ENCODE measurements at places on chromosomes 6 and 20. TPM values are rescaled to one million over a fixed set of nuclear protein-coding genes. Genes with fewer than 3 reads are reported as not detected.

- no peak for DNase-seq
Measured at GRCh38 chr20:49693435-49694171, 20.1 kb downstream of the B4GALT5 start.

- DNase-seq = no peak
Measured at GRCh38 chr6:170360476-170360875, 53.9 kb downstream of the FAM120B start.

GRCh38 chr20:13494019-13494418 is 144.7 kb downstream of the TASP1 start:
- no peak for DNase-seq

- no peak for DNase-seq
Measured at GRCh38 chr20:5189917-5190316, 63.1 kb downstream of the CDS2 start.

- no peak for DNase-seq
Measured at GRCh38 chr20:54097236-54097529, 26.8 kb upstream of the BCAS1 start.

DNA sequence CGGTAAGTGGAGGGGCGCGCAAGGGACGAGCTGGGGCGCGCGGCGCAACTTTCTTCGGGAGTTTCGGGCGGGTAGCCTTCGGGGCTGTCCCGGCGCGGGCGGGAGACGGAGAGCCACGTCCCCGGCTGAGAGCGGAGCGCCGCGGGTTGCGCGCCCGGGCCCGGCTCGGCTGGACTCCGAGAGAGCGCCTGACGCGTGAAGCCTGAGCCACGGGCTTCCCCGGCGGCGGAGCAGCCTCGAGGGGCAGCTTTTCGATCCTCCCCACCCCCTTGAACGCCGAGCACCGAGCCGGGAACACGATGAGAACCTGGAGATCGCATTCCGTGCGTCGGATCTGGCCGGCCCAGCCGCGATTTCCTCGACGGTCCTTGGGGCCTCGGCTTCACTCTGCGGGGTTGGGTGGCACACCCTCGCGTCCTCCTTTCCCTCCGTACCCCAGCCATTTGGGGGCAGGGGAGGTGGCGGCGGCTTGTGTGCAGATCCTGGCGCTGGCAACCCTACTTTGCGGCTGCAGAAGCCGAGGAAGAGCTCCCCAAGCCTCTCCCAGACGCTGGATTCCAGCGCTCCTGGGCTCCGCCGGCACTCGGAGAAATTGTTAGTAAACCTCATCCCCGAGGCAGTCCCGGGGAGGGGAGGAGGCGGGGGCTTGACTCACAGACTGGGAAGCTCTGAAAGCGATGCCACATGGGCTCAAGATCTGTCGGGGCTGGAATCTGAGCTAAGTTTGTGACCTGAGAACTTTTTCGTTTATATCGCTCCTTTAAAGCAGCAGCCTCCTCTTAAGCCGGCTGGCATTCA is 572 bp downstream of the DSE start:
- DNase-seq = peak; percentile 80

- DNase-seq = no peak
Measured at GRCh38 chr6:38020593-38020992, 201.1 kb downstream of the ZFAND3 start.

DNA sequence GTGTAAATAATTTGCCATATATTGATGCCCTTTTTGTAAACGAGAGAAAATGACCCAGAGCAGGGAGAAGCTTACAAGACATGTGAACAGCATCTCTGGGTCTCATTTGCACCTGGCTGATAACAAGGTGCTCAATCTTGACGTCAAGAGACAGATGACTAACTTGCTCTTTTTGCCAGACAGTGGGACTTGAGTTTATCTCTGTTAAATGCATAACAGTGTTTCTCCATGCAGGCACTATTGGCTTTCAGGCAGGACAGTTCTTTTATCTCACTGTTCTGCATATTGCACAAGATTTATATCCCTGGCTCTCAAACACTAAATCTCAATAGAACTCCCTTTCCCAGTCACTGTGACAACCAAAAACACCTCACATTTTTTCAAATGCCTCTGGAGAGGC is 56.4 kb downstream of the RFX6 start:
- no peak for DNase-seq

GRCh38 chr6:25248123-25248522 is 31.1 kb upstream of the CARMIL1 start:
- peak; percentile 75 for DNase-seq

DNA sequence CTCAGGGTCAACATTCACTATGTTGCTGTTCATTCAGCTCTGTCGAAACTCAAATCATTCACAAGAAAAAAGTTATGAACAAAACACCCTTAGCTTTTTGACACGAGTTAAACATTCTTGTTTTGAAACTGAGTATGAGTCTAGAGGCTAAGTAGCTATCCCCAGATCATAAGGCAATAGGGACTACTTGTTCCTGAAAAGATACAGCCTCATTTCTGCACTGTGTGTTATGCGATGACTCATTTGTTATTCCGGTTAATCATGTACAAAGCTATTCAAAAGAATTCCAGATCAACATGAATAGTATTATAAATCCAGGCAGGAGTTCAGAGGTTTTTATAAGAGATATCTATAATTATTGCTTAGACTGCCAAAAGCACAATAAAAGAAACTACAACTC is 908.0 kb downstream of the QKI start:
- DNase-seq = peak; percentile 76

- DNase-seq = no peak
Measured at GRCh38 chr20:56004007-56004406, 1.3 kb downstream of the CBLN4 start.

- DNase-seq = no peak
Measured at GRCh38 chr6:36655085-36655724, 23.3 kb upstream of the CDKN1A start.

DNA sequence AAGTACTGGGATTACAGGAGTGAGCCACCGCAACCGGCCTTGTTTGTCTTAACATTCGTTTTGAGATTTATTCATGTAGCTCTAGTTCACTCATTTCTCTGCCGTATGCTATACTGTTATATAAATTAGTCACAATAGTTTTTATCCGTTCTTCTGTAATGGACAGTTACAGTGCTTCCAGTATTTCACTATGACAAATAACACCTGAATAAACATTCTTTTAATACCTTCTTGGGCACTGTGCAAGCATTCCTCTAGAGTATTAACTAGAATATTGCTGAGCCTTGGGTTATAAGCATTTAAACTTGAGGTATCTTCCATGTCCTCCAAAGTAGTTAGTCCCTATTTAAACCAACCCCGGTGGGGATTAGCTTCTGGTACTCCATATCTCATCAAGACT is 45.6 kb downstream of the STK38 start:
- no peak for DNase-seq

GRCh38 chr20:14568225-14568624 is 230.8 kb upstream of the FLRT3 start:
- DNase-seq = no peak

DNA sequence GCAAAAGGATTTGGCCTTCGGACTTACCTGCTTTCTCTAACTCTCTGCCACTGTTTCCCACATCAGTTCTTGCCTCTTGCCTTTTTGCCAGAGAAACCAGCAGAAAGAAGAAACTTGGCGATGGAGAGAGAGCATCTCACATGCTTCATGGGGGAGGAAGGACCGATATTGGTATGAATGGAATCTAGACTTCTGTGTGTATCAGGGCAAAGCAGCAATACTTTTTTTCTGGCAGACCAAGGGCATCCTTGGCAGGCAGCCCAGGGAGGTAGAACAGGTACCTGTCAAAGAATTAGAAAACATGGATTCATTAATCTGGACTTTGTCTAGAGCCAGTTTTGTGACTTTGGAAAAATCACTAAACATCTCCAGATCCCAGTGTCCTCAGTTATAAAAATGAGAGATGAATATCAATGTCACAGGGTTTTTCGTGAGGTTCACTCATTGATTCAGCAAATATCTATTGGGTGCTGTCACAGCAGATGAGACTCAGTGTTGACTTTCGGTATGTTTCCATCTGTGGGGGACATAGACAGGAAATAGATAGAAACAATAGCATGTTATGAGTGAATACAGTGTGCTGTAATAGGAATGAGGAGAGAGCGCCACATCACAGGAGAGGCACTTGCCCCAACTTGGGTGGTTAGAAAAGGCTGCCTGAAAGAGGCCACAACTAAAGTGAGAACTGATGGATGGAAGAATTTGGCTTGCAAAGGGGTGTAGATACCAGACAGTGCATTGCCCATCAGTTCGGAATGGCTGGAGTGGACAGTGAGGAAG is 114.1 kb downstream of the CD83 start:
- peak; percentile 13 for DNase-seq

- no peak for DNase-seq
Measured at GRCh38 chr20:36217226-36217625, 19.1 kb upstream of the AAR2 start.

DNA sequence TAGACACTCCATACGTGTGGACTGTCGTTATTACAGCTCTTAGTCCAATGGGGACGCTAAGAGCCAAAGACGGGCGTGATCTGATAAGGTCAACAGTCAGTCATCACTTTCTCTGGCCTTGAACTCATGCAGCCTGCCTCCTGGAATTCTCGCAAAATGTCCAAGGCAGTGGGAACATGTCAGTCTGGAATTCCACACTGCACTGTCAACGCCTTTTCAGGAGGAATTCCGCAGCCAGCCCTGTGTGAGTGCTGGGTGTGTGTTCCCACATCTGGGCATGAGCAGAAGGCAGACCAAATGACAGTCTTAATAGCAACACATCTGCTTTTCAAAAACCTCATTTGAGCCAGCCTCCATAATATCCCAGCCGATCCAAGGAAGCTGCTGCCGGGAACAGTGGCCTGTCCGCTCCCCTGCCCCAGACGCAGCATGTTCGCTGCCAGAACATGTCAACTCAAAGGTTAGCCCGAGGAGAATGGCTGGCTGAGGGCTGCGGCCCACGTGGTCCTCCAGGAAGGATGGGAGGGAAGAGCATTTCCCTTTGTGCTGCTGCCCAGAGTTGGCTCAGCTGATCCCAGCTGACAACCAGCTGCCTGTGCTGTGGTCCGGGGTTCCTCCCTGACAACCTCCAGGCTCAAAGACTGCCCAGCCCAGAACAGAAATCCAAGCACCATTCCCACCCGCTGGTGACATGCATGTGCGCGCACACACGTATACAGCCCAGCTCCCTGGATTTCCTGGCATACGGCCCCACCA is 103.1 kb downstream of the SULF2 start:
- DNase-seq = no peak

DNA sequence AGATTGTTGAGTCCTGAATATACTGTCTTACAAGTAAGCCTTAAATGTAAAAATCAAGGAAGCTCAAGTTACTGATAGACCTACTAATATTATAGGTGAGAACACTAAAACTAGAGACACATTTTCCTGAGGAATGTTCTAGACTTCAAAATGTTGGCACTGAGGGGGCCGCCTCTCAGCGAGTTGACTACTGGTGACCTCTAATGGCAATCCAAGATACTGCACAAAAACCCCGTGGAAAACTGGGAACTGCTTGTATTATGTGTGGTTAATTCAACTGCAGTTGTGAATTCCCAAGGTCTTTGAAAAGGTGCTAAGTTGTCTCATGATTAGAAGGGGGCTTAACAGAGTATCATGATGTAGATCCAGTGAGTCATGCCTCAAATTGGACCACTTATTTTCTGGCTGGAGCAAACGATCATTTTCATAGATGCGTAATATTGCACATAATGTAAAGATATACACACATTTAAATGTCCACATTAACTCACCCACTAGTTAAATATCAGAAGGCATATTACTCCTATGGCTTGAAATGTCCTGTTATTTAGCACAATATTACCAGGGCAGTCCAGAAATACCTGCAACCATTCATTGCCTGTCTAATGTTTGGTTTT is 336.2 kb downstream of the FOXA2 start:
- no peak for DNase-seq

DNA sequence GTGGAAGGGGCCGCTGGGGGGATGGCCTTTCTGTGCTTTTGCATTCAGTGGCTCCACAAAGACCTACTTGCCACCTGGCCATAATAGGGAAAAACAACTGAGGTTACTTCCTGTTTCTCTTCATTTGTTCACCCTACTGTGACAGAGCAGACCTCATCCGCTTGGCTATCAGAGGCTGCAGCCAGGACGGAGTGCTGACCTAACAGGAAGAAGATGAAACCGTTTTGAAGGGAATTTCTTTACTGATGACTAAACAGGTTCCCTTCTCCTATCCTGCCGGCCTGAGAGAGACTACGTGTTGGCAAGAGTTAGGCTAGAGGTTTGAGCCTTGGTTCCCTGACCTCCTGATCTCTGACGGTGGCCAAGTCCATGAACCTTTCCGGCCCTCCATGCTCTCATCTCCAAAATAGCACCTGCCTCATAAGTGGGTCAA is 21.3 kb downstream of the PRR18 start:
- DNase-seq = peak; percentile 14

- DNase-seq = peak; percentile 85
Measured at GRCh38 chr6:30690403-30691207, at the start of gene NRM. Gene NRM (minus strand): TSS chr6:30690984. CDS start chr6:30690974, 10 bp downstream.

DNA sequence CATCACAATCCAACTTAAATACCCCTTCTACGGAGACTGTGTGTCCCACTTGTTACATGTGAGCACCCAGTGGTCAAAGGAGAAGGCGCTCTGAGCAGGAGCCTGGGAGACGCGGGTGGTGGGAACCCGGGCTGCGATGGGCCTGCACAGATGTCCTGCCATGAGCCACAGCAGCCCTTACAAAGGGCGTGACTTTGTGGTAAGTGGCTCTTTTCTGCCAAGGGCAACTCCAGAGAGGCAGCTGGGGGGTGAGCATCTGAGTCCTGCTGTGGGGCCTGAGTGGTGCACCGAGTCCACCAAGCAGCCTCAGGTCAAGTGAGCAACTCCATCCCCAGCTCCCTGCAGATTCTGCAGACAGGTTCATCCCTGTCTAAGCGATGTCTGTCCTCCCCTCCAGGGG is 33.6 kb upstream of the CST7 start:
- DNase-seq = no peak

The SLC22A1 gene
- 1.1 TPM for total RNA-seq

The MACROD2 gene
- 1.2 TPM for total RNA-seq

The CD93 gene
- 0.03 TPM for total RNA-seq

The TNF gene
- total RNA-seq = not detected

The GRIK2 gene
- total RNA-seq = not detected

The ORC3 gene
- 21.5 TPM for total RNA-seq

The TRERF1 gene
- 7.0 TPM for total RNA-seq

The MOG gene
- not detected for total RNA-seq

The ADGRB3 gene
- 0.24 TPM for total RNA-seq

The DZANK1 gene
- total RNA-seq = 1.3 TPM

The TLDC2 gene
- total RNA-seq = not detected

The WFDC5 gene
- total RNA-seq = not detected

The ADGRF1 gene
- total RNA-seq = not detected
